ENCODE measurements at places on chromosomes 1 and 21.

DNA sequence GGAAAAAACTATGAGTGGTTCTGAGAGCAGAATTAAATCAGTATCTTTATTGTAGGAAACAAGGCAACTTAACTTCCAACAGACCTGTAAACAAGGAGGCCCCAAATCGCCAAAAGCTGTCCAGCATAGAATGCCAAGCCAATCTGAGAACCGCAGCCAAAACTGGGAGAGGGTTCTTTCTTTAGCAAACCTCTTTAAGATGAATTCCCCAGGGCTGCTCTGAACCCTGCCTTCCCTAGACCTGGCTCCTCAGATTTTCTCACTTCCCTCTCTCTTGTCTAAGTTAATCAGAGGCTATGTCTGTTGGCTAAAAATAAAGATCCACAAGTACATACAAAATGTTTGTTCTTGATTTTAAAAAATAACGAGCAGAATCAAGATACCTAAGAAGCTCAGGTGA lies 141.4 kb downstream of the SMYD3 start:
- no peak for DNase-seq

GRCh38 chr1:47393141-47393540 lies 22.9 kb upstream of the FOXE3 start:
- no peak for DNase-seq

GRCh38 chr1:77263708-77264107 lies 18.1 kb upstream of the AK5 start:
- no peak for DNase-seq

DNA sequence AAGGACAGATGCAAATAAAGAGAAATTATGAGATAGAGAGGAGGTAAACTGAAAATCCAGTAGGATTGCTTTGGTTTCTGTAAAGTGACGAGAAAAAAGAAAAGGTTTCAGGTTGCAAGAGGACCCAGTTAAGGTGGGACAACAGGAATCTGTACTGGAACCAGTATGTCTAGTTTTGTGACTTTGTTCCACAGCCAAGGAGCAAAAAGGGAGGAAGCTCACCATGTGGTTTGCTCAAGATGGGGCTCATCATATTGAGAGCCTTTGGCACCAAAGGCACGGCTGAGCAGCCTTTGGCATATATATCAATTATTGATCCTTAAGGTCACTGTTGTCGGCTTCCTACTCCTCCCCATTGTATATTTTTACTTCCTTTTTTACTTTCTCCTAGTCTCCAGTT lies 1.8 kb upstream of the ZDHHC18 start:
- no peak for DNase-seq

DNA sequence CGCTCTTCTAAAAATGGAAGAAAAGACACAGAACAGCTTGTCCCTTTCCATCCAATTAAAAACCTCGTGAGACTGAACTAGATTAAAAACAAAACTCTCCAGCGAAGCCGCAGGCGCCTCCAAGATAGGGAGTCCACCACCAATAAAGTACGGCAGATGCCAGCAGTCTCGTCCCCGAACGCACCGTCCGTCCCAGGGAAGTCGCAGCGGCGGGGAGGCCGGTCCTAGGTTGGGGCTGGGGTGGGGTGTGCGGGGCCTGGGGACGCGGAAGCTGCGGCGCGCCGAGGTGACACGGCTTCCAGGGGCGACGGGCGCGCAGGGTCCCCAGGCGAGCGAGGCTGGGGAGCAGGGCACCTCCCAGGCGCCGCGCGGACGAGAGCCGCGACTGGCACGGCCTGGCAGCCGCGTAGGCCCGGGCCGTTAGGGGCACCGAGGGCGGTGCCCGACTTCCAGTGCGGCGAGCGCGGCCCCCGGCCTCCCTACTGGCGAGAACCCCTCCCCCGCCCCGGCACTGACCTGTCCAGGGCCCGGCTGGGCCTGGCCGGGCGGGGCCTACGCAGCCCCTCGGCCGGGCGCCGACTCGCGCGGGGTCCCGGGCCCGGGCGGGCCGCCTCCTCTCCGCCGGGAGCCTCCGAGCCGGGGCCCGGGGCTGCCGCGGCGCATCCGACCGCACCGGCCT lies 28.3 kb upstream of the A3GALT2 start:
- peak; percentile 74 for DNase-seq

DNA sequence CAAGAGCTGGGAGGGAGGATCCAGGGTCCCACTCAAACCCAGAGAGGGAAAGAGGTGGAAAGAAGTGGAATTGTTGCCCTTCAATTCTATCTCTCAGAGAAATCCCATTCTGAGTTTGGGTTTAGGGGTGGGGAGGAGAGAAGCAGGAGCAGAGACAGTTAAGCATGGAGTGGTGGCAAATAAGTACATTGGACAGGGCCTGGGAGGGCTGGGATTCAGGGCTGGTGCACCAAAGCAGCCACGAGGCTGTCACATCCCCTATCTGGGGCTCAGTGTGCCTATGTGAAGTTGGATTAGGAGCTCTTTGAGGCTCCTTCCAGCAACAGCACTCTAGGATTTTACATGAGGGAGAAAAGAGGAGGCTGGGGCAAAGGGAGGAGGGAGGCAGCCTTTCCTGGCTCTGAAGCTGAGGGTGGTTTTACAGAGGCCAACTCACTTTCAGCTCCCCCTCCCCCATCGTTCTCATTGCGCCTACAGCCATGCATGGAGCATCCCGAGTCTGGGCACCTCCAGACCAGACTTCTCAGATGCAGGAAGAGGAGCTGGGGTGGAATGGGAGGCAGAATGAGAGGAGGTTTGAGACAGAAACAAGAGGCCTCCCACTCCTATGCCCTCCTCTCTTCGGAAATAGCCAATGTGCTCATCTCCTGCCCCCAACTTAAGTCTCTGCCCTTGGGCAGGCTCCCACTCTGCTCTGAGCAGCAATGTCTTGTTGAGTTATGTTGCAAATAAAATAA lies 3.0 kb upstream of the SYT6 start:
- DNase-seq, result no peak

- no peak for DNase-seq
Observed at GRCh38 chr21:30625449-30626165, 5.2 kb downstream of the KRTAP20-4 start.

DNA sequence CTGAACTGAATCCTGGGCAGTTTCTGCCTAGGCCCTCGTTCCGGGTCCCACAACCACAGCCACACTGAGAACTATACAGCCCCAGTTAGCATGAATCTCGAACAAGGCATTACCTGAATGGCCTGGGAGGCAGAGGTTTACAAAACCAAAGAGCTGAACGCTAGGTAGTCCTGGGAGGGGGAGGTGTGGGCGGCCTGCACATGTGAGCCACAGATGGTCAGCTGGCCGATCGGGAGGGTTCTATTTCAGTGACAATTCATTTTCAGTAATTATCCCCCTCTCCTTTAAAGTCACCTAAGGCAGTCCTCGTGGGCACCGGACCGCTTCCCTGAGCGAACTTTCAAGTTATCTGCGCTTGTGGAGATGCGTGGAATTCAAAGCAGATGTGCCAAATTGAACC lies 111.9 kb downstream of the GLIS1 start:
- DNase-seq, result no peak

DNA sequence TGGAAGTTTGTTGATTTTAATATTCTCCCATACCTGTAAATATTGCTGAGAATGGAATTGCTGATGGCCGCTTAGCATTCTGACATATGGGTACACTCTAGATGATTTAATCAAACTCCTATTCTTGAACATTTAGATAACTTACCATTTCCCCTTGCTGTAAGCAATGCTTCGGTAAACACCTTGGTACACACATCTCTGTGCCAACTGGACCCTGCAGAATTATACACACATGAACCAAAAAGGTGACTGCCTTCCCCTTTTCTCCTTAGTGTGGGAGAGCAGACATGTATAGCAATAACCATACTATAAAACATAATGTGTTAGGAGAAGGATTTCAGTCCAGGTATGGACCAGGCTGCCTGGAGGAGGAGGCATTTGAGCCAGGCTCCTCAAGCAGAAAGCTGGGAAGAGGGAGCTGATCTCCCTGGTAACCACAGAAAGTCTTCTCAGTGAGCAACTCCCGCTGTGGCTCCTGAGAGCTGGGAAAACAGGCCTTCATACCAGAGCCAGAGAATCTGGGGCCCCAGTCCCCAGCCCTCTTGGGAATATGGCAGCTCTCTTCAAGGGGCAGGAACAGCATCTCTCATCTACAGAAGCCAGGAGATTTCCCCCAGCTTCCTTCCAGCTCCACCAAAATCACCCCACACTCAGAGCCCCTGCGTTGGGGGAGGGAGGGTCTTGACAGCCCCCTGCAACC lies 33.9 kb upstream of the CSF1 start:
- DNase-seq, result no peak

GRCh38 chr1:20401405-20402010 lies 84.5 kb downstream of the CAMK2N1 start:
- no peak for DNase-seq

DNA sequence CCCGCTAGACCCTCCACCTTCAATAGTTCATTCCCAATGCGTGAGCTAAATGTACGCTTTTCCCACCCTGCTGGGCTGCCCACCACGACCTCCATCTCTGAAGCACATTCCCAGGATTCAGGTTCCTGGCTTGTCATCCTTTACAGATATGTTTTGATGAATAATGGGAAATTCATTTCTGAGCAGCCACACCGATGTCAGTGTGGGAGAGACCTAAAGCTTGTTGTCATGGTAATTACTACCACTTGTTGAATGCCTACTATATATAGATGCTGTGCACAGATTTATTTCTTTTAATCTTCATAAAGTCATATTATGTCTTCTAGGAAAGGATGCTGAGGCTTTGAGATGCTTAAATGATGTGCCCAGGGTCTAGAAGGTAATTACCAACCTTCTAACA lies 8.0 kb downstream of the RCSD1 start:
- no peak for DNase-seq

DNA sequence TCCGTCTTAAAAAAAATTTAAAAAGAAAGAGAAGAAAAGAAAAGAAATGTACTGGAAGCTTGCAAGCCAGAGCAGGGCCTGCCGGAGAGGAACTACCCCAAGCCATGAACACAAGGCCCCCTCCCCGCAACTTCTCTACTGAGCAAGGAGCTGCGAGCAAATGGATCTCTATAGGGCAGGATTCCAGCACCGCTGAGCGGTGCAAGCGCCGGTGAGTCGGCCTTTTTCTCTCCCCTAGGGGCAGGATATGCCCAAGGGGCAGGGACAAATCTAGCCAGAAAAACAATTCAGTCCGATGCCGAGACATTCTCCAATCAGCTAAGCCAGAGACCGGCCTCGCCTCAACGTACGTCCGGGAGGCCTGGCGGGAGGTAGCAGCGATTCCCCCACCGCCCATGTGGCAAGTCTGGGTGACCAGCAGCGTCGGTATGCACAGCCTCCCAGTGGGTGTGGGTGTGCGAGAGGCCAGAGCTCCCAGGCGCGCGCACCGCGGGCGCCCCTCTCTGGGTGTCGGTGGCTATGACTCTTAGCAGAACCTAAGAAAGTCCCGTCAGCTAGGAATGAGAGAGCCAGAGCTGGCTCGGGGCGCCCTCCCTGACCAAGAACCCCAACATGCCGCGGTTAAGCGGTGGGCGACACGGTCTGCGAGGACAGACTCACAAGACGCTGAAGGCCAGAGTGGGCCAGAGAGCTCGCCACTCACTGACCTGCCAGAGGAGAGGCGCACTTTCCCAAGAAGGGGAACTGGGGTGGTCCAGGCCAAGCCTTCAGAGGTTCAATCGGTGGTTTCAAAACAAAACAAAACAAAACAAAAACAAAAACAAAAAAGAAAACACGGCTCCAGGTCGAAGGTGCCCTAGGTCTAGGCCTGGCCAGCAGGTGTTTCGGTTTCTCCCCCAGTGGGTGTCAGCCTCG lies 1.9 kb downstream of the CSMD2 start:
- peak; percentile 69 for DNase-seq

GRCh38 chr1:214854126-214854875 lies 228.2 kb upstream of the KCNK2 start:
- no peak for DNase-seq

- peak; percentile 90 for DNase-seq
Observed at GRCh38 chr1:228664399-228664914, 70.8 kb upstream of the RHOU start.

- DNase-seq, result no peak
Observed at GRCh38 chr1:59475737-59476136, 178.8 kb downstream of the FGGY start.

DNA sequence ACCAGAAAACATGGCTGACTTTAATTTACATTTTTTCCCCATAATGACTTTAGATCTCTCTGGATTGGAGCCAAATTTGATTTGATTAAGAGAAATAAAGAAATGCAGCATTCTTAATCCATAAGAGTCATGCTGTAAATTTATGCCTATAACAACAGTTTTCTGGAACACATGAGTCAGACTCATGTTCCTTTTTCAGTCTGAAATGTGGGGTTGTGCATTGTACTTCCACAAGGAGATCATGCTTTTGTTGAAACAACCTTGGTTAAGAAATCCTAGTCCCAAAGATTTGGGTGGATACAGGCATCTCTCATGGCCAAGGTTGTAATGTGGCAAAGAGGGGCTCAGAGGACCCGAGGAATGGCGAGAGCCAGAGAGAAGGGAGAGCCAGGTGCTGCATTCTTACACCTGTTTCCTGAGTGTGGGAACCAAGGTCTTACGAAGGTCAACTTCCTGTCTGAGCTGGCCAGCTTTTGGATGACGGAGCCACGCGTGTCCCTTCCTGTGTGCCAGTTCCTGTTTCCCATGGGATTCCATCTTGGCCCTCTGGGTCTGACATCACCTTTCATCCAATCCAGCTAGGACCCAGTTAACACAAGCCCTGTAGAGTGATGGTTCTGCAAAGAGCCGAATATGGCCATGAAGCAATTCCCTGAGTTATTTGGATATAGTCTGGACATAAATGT lies 23.1 kb downstream of the CLDN14 start:
- no peak for DNase-seq

- no peak for DNase-seq
Observed at GRCh38 chr1:87117761-87118368, 203.4 kb downstream of the HS2ST1 start.

- DNase-seq, result peak; percentile 82
Observed at GRCh38 chr1:26529655-26530409, at the start of gene RPS6KA1. RPS6KA1 (plus strand) TSS chr1:26529761; CDS start chr1:26529921, 160 bp downstream.

DNA sequence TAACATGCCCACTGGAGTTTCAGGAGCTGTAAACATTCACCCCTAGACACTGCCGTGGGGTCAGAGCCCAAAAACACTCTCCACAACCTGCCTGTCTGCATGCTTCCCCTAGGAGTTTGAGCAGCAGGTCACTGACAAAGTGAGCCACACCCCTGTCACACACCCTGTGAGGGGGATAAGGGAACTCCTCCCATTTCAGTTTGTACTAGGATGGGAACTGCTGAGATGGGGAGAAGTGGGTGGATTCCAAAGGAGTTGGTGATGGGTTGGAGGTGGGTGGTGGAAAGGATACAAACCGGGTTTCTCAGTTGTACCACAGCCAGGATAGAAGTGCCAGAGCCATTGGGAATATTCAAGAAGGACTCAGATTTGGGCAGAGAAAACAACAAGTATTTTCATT lies 140.2 kb downstream of the MIS18A start:
- DNase-seq, result no peak

- no peak for DNase-seq
Observed at GRCh38 chr1:61427510-61427909, 297.4 kb downstream of the TM2D1 start.

- no peak for DNase-seq
Observed at GRCh38 chr1:48022306-48022705, 25.1 kb upstream of the TRABD2B start.

GRCh38 chr1:38138498-38139233 lies 92.1 kb upstream of the POU3F1 start:
- DNase-seq, result no peak

DNA sequence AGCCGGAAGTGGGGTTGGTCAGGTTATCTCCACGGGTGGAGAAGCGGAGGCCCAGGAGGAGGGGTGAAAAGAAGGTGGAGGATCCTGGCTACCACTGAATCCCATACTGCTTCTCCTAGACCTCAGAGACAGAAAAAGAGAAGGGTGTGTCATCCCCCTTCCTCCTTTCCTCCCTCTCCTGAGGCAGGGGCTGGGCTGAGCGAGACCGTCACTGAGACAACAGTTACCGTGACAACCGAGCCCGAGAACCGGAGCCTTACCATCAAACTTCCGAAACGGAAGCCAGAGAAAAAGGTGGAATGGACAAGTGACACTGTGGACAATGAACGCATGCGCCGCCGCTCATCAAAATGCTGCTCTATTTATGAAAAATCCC lies 42.1 kb upstream of the NBPF3 start:
- DNase-seq, result peak; percentile 63

All from activated CD8-positive, alpha-beta memory T cell treated with anti-CD3 and anti-CD28 coated beads, Interleukin-2, amount 50 U/mL, for 48 hours (primary cell).